Activated CD4-positive, alpha-beta memory T cell treated with anti-CD3 and anti-CD28 coated beads for 36 hours (primary cell): ENCODE measurements at places on chromosomes 1 and 21.

DNA sequence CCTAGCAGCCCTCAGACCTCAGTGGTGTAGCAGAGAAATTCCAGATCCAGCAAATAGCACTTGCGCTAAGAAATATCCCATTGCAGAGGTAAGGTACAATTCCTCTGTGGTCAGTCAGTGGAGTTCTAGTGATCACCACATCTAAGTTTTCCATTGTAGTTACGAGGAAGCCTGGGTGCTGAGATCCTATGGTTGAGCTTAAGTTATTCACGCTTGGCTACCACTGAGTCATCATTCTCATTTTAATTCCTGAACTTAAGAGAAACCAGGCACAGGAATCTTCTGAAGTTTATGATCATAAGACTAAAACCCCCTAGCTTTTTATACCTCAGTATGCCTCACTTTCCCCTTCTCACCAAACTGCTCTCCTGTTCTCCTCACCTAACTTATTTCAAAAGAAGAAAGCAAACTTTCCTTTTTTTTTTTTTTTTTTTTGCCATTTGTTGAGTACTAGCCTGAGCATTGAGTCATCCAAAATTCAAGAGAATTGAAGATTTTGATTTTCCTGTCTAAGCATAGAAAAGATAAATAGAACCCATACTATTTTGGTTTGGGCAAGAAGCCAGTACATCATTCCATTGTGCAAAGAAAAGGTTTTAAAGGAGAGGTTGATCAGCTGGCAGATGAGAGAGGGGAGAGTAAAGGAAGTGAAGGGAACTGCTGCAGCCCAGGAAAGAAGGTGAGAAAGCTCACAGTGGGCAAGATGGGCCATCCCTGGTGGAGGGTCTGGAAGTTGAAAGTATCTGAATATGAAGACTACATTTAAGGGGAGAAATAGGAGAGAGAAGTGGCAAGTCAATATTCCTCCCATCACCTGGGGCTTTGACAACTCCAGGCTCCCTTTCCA, 39.9 kb downstream of the SERBP1 start:
- peaks cover 57% of the 10 kb centered on the region for H3K36me3 ChIP-seq
- peaks cover 6% of the 10 kb centered on the region for H3K4me1 ChIP-seq
- H3K27me3 ChIP-seq: no peaks in the 10 kb centered on the region
- DNase-seq: no peak

- H3K4me1 ChIP-seq: peaks cover 30% of the 10 kb centered on the region
- no peak overlapping the region for H3K4me3 ChIP-seq
- DNase-seq: no peak
These were observed 1.1 kb upstream of the OSBPL9 start for GRCh38 chr1:51615780-51616291.

DNA sequence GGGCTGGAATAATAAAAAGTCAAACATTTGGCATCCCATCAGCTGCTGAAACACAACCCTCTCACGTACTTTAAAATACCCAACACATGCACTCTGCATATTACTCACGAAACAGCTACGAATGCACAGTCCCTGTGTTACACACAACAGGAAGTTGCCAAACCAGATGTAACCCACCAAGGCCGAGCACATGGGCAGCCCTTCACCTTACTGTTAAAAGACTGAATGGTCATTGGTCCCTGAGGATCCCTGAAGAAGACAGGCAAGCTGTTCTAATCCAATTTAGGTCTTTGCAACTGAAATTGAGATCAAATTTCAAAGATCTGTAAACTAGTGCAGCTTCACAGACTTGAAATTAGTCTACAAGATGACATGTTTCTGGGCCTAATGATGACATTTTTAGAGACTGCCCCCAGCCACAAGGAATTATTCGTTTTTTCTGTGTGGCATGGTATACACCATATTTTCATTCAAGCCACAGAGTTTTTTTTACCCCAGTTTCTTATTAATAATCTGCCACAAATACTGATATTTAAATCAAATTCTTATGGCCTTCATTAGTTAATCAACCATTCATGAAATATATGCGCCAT, 25.6 kb upstream of the IER5 start:
- peaks cover 20% of the 10 kb centered on the region for H3K4me1 ChIP-seq
- H3K27ac ChIP-seq: peak overlapping the region; percentile 78

- H3K36me3 ChIP-seq: no peaks in the 10 kb centered on the region
- no peak overlapping the region for H3K4me3 ChIP-seq
- no peaks in the 10 kb centered on the region for H3K4me1 ChIP-seq
- H3K27ac ChIP-seq: no peak overlapping the region
These were observed 10.2 kb downstream of the ATP1A2 start for GRCh38 chr1:160125746-160126145.

DNA sequence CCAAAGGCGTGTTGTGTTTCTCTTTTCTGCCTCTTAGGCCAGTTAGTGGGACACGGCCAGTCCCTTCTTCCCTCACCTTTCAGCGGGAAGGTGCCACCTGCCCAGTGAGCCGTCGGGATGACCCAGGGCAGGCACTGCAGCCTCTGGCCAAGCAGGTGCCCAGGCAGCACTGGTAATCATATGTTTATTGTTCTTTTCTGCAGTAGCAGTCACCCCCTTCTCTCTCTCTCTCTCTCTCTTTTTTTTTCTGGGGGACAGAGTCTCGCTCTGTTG, 38.2 kb downstream of the CRYAA start:
- peaks cover under 1% of the 10 kb centered on the region for H3K36me3 ChIP-seq
- peaks cover 16% of the 10 kb centered on the region for H3K27me3 ChIP-seq
- H3K4me3 ChIP-seq: no peak overlapping the region

- no peak for DNase-seq
- no peaks in the 10 kb centered on the region for H3K27me3 ChIP-seq
- no peak overlapping the region for H3K27ac ChIP-seq
- peaks cover 49% of the 10 kb centered on the region for H3K36me3 ChIP-seq
- H3K4me1 ChIP-seq: peaks cover 16% of the 10 kb centered on the region
These were observed 7.9 kb downstream of the UTP11 start for GRCh38 chr1:38020396-38020795.

GRCh38 chr1:28322194-28322593, 6.6 kb upstream of the MED18 start:
- no peaks in the 10 kb centered on the region for H3K27me3 ChIP-seq
- no peak overlapping the region for H3K4me3 ChIP-seq
- H3K27ac ChIP-seq: no peak overlapping the region
- no peak for DNase-seq
- no peaks in the 10 kb centered on the region for H3K36me3 ChIP-seq

GRCh38 chr1:164640686-164641352, 81.8 kb downstream of the PBX1 start:
- no peaks in the 10 kb centered on the region for H3K36me3 ChIP-seq
- no peak for DNase-seq
- no peak overlapping the region for H3K27ac ChIP-seq
- no peak overlapping the region for H3K4me3 ChIP-seq
- H3K4me1 ChIP-seq: no peaks in the 10 kb centered on the region

DNA sequence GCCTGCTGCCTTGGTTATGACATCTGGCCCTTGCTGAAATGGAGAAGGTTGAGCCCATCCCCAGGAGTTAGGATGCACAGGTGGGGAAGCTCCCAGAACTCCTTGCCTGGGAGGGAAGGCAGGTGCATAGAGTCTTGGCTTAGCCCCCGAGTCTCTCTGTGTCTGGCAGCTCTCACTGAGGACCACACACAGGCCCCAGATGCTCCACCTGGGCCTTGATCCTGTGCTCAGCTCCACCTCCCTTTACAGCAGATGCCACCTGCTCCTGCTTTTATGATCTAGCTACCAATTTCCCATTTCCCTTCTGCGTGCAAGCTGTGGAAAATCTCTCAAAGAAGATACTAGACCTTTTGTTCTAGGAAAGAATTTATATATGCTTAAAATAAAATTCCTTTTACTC, 28.8 kb upstream of the KCNJ6 start:
- no peak overlapping the region for H3K4me3 ChIP-seq
- no peak overlapping the region for H3K27ac ChIP-seq
- DNase-seq: no peak
- H3K36me3 ChIP-seq: no peaks in the 10 kb centered on the region
- H3K4me1 ChIP-seq: no peaks in the 10 kb centered on the region
- peaks cover 3% of the 10 kb centered on the region for H3K27me3 ChIP-seq

GRCh38 chr1:39453603-39454002, 37.8 kb upstream of the BMP8A start:
- H3K27me3 ChIP-seq: no peaks in the 10 kb centered on the region
- peak overlapping the region; percentile 16 for H3K27ac ChIP-seq

DNA sequence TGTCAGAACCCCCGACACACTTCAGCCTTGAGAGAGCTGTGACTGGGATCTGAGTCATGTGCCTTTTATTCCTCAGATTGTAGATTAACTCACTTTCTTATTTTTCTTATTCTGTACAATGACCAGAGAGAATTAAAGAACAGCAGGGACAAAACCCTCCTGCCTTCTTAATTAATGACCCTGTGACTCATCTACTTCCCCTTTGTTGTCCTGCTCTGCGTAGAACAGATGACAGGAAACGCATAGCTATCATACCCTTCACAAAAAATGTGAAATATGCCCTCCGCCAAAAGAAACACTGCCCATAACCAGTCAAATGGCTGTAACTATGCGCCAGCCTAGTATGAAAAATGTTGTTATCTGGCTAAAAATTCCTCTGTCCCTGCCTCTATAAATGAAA, 9.1 kb upstream of the PADI2 start:
- no peak overlapping the region for H3K27ac ChIP-seq
- H3K36me3 ChIP-seq: no peaks in the 10 kb centered on the region
- H3K4me1 ChIP-seq: no peaks in the 10 kb centered on the region

- H3K27me3 ChIP-seq: no peaks in the 10 kb centered on the region
- no peak overlapping the region for H3K4me3 ChIP-seq
- H3K27ac ChIP-seq: no peak overlapping the region
- no peak for DNase-seq
- no peaks in the 10 kb centered on the region for H3K4me1 ChIP-seq
- no peaks in the 10 kb centered on the region for H3K36me3 ChIP-seq
These were observed 675.1 kb upstream of the BRINP3 start for GRCh38 chr1:191152776-191153175.

DNA sequence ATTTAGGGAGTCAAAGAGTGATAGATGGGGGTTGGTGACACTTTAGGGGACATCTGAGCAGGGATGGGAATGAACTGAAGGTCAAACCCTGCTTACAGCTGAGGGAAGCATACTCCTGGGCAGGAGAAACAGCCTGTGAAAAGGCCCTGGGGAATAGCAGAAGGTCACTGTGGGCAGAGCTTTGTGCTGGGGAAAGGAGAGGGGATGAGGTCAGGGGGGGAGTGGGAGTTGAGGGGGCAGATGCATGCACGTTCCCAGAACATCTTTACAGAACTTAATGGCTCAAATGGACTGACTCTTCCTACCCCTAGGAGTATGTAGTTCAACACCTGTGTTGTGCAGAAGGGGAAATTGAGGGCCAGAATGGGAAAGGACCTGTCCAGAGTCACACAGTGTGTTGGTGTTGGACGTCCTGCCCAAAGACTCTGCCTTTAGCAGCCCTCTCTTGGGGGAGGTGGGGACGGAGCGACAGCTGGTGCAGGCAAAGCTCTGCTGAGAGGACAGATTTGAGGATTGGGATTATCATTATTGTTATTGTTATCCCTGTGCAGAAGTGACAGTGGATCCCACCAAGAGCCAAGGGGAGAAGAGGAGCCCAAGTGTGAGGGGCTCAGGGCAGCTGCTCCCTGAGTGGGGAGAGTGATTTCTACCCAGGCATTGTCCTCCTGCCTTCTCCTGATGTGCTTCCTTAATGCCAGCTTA, 116.5 kb downstream of the PTPRU start:
- H3K4me1 ChIP-seq: no peaks in the 10 kb centered on the region
- no peak for DNase-seq
- no peak overlapping the region for H3K27ac ChIP-seq
- H3K27me3 ChIP-seq: peaks cover 14% of the 10 kb centered on the region

GRCh38 chr1:201396861-201397464, 2.2 kb downstream of the LAD1 start:
- peaks cover 39% of the 10 kb centered on the region for H3K27me3 ChIP-seq
- DNase-seq: no peak
- H3K4me1 ChIP-seq: no peaks in the 10 kb centered on the region
- H3K27ac ChIP-seq: no peak overlapping the region
- no peaks in the 10 kb centered on the region for H3K36me3 ChIP-seq

GRCh38 chr1:12031039-12031980, 12.0 kb downstream of the MIIP start:
- no peak overlapping the region for H3K4me3 ChIP-seq
- peaks cover 25% of the 10 kb centered on the region for H3K36me3 ChIP-seq
- no peaks in the 10 kb centered on the region for H3K27me3 ChIP-seq
- no peak overlapping the region for H3K27ac ChIP-seq
- H3K4me1 ChIP-seq: no peaks in the 10 kb centered on the region
- peak; percentile 65 for DNase-seq

DNA sequence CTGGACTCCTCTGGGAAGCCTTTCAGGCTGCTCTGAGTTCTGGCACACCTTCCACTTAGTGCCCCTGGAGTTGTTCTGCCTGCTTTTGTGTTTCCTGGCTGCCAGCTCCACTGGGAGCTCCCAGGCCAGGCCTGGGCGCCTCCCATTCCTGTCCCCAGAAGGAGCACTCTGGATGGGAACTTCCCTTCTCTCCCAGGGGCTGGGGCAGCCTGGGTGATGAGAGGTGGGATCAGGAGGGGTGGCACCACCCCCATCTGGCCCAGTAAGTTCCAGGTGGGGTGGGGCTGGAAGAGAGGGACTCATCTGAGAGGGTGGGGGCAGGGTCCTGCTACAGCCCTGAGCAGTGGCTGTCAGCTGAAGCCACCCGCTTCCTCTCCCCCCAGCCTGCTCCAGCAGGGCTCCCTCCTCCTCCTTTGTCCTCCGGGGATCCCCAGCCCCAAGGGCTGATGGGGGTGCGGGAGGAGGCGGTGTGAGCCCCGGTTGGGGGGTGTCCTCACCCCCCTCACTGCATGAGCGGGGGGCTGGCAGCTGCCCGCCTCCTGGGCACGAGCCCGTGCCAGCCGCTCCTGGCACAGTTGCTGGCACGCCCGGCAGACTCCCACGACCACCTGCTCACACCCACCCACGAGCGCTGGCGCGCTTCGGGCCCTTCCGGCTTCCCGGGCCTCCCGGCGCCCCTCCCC, 4.7 kb downstream of the FOXO6 start:
- peaks cover 2% of the 10 kb centered on the region for H3K4me1 ChIP-seq
- H3K36me3 ChIP-seq: no peaks in the 10 kb centered on the region
- no peak overlapping the region for H3K27ac ChIP-seq
- DNase-seq: peak; percentile 41

GRCh38 chr1:73205294-73205973, 923.1 kb upstream of the NEGR1 start:
- no peak for DNase-seq
- no peaks in the 10 kb centered on the region for H3K4me1 ChIP-seq
- H3K27ac ChIP-seq: no peak overlapping the region
- no peaks in the 10 kb centered on the region for H3K36me3 ChIP-seq
- H3K4me3 ChIP-seq: no peak overlapping the region

- peaks cover 70% of the 10 kb centered on the region for H3K36me3 ChIP-seq
- H3K4me3 ChIP-seq: no peak overlapping the region
- H3K4me1 ChIP-seq: no peaks in the 10 kb centered on the region
- no peak overlapping the region for H3K27ac ChIP-seq
These were observed 44.8 kb downstream of the NTPCR start for GRCh38 chr1:232995189-232995588.

- H3K4me1 ChIP-seq: no peaks in the 10 kb centered on the region
- H3K36me3 ChIP-seq: no peaks in the 10 kb centered on the region
- DNase-seq: no peak
These were observed 99.7 kb downstream of the NOS1AP start for GRCh38 chr1:162169031-162169790.
